ENCODE measurements at places on chromosomes 6 and 20. TPM values are rescaled to one million over a fixed set of nuclear protein-coding genes. Genes with fewer than 3 reads are reported as not detected.

DNA sequence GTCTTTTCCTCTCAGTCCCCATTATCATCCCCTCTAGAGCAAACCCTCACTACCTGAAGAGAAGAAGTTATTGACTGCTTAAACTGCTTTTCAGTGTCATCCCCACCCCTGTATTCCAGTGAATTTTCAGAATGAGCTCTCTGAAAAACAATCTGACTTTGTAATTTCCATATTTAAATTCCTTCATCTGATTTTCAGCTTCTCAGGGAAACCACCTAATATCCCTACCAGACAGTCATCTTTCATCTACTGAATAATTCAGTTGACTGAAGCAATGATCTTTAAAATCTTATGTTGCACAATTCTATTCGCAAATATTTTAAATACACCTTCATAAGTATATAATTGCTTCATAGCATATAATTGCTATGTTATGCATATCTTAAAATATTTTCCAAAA is 258.7 kb downstream of the HTR1B start:
- no peak for DNase-seq

DNA sequence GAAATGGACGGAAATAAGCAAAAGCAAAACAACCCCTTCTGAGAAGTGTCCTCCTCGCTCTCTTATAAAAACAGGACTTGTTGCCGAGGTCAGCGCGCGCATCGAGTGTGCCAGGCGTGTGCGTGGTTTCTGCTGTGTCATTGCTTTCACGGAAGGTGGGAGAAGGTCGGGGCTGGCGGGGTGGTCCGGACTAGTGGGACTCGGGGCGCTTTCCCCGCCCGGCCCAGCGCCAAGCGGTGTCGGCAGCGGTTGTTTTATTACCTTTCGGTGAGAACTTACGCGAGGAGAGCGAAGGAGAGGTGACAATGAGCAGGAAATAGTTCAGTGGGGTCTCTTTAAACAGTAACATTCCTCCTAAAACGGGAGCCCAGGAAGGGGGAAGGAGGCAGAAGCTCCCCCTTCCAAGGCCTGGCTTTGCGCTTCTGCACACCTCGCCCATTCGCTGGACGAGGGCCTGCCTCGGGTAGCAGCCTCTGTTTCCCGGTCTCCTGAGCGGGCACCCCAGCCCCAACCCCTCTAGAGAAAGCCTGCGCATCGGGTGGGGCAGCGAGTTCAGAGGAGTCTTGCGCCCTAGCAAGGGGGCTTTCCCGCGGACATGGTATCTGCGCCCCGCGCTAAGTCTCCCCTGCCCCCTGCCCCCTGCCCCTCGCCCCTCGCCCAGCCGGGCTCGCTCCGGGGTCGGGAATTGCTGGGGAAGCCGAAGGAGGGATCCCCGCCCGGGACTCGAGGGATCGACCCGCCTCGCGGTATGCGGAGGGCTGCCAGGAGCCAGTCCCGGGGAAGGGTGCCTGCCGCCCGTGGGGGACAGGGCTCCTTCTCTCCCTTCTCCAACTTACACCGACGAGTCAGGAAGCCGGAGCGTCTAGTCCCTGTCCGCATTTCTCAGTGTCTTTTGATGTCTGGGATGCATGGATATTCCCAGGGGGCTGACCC is 1.2 kb upstream of the TBXT start:
- no peak for DNase-seq

The COL9A3 gene
- total RNA-seq: 0.17 TPM

DNA sequence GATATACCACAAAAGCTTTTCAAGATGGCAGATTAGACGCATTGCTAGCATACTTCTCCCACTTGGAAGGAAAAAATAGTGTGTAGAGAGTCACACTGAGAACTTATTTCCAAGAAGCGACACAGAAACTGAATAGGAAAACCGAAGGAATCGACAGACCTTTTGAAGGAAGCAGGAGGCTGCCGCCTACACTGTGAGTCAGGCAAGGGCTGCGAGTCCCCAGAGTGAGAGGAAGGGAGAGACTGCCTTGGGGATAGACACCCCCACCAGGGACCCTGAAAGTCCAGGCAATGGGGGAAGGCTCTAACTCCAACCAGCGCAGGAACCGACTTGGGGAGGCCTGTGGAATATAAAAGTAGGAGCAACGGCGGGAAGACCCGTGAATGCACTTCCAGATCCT is 53.7 kb upstream of the SIRPG start:
- no peak for DNase-seq

- DNase-seq: peak; percentile 49
Measured at GRCh38 chr6:132820629-132821381, 6.4 kb downstream of the RPS12 start.

DNA sequence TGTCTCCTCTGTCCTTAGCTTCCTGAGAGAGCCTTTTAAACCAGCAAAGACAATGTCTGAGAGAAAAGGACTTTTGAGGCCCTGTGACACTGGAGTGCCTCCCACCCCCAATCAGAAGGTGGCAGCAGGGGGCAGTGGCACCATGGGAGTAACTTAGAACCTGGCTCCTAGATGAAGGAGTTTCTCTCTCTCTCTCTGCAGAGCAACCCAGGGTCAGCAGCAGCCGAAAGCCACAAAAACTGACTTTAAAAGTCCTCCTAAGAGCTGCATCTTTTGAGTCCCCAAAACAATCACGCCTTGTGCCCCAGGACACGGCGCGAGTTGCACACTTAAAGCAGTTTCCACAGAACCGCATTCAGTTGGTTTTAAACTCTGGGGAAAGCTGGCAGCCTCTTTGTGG is 5.3 kb upstream of the TCP11 start:
- DNase-seq: peak; percentile 68

GRCh38 chr6:73532293-73532692 is 11.5 kb upstream of the EEF1A1 start:
- DNase-seq: no peak

The ZNF311 gene
- total RNA-seq: 4.6 TPM

GRCh38 chr6:8131265-8131897 is 29.0 kb upstream of the EEF1E1 start:
- DNase-seq: peak; percentile 75

The C20orf141 gene
- not detected for total RNA-seq

Data from M059J (cell line).